ENCODE measurements at places on chromosomes 6 and 20.
A peak's percentile ranks its signal among the peaks of the same experiment; 100 is the strongest.

DNA sequence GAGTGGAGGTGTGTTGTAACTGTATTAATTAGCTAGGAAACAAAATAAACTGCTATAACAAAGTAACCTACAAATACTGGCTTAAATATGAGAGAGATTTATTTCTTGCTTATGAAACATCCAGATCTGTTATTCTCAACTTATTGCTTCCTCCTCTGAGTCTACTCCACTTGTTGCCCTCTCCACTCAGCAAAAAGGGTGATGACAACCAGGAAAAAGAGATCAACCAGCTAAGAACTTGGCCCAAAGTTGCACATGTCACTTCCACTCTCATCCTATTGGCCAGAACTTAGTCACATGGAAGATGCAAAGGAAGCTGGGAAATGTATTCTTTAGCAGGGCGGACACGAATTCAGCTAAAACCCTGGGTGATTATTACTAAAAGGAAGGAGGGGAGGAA, 5.2 kb upstream of the TP53RK start:
- no peak for DNase-seq

- peak; percentile 38 for DNase-seq
Observed at GRCh38 chr6:2970753-2971419, 481 bp downstream of the SERPINB6 start.

DNA sequence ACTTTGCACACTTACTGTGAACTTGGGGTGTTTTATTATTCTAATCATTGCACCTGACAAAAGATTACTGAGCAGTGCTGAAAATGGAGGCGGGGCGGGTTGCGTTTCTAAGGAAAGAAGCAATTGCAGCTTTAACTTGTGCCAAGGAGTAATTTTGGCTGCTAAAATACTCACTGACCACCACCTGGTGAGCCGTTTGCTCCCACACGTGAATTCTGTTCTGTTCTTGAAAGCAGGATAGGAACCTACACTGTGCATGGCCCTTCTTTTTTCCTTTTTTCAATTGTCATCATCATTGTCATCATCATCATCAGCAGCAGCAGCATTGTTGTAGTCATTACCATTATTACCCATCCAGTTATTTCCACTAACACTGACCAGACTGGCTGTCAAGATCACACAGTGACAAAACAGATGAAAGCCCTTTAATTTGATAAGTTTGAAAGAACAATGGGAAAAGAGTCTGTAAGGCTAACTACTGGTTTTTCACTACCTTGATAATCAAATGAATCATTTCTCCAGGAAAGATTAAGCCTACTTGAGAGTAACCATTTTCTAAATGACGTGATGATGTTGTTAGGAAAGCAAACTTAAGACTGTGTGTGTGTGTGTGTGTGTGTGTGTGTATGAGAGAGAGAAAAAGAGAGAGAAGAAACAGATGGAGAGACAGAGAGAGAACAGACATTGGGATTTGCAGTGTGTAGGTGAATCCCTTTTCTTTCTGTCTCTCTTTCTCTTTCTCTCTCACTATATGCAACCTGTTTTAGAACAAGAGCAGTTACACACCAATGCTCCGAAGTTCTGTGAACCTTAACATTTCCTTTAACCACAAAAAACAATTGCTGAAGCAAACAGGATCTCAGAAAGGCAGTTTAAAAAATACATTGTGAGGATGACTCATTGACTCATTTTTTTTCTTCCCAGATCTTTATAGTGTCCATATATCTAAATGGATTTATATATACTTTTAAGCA, 3.8 kb downstream of the RIPOR2 start:
- no peak for DNase-seq

DNA sequence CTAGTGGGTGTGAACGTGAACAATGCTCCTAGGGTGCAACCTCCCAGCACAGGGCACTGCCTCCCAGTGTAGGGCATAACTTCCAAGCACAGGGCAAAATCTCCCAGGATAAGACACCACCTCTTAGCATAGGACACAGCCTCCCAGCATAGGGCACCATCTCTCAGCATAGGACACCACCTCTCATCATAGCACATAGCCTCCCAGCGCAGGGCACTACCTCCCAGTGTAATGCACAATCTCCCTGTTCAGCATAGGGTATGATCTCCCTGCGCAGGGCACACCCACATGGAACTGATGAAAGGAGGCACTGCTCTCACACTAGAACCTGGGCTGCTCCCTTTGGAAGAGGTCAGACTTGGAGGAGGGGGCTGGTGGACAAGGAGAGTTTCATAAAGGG, 21.3 kb upstream of the CST1 start:
- no peak for DNase-seq

- no peak for DNase-seq
Observed at GRCh38 chr6:75204959-75205775, 686 bp downstream of the COL12A1 start.

- DNase-seq = no peak
Observed at GRCh38 chr20:37522260-37523011, 1.4 kb downstream of the NNAT start.

GRCh38 chr6:91653895-91654294, 1067.0 kb upstream of the MAP3K7 start:
- no peak for DNase-seq

DNA sequence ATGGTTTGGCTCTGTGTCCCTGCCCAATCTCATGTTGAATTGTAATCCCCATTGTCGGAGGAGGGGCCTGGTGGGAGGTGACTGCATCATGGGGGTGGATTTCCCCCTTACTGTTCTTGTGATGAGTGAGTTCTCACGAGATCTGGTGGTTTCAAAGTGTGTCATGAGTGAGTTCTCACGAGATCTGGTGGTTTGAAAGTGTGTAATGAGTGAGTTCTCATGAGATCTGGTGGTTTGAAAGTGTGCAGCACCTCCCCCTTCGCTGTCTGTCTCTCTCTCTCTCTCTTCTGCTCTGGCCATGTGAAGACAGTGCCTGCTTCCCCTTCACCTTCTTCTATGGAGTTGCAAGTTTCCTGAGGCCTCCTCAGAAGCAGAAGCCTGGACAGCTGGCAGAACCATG, 87.6 kb downstream of the MYLK4 start:
- DNase-seq = no peak

Data from activated T-cell treated with anti-CD3 and anti-CD28 coated beads for 24 hours (primary cell).